Thyroid gland (tissue), 4 donors: ENCODE measurements at places on chromosomes 5 and 9. TPM values are rescaled to one million over a fixed set of nuclear protein-coding genes. Genes with fewer than 3 reads are reported as not detected.

DNA sequence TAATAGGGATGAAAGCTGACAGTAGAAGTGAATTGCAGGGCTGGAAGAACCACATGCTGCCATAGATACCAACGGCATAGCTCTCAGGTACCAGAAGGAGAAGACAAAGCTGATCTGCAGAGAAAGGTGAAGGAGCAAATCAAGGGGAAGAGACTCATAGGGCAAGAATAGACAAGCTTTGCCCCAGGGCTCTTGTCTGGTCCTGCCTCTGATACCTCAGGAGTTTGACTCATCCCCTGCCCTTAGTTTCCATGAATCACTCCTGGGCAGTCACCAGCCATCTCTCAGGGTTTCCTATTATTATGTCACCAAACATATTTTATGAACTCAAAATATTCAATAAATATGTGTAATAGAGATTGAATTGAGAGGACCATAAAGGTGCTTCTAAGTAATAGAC, 800.9 kb downstream of the DNAH5 start:
- no peak overlapping the region for H3K27ac ChIP-seq
- no peak for DNase-seq
- no peaks in the 10 kb centered on the region for H3K4me1 ChIP-seq
- no peak overlapping the region for H3K4me3 ChIP-seq

- no peak for DNase-seq
- no peaks in the 10 kb centered on the region for H3K4me1 ChIP-seq
- H3K27ac ChIP-seq: no peak overlapping the region
- no peaks in the 10 kb centered on the region for H3K36me3 ChIP-seq
Measured at GRCh38 chr5:116578676-116579075, 4.1 kb upstream of the SEMA6A start.

- peak overlapping the region; percentile 28 for H3K27ac ChIP-seq
- H3K4me1 ChIP-seq: peaks cover 17% of the 10 kb centered on the region
- no peak for DNase-seq
- H3K27me3 ChIP-seq: no peaks in the 10 kb centered on the region
- H3K4me3 ChIP-seq: no peak overlapping the region
Measured at GRCh38 chr9:77952635-77953328, 78.8 kb downstream of the GNAQ start.

Gene CCNI2
- total RNA-seq: 0.67 TPM

DNA sequence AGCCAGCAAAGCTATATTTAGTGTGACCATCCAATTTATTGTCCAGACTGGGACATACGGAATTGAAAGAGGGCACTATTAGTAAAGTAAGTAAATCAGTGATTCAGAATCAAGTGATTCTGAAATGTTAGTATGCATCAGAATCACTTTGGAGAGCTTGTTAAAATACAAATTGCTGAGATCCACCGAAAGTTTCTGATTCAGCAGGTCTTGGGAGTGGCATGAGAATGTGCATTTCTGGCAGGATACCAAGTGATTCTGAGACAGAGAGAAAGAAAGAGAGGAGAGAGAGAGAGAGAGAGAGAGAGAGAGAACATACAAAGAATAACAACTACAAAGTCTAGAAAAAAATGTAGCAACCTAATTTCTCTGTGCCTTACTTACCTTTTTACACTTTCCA, 65.4 kb upstream of the ASTN2 start:
- H3K27me3 ChIP-seq: no peaks in the 10 kb centered on the region
- H3K27ac ChIP-seq: no peak overlapping the region
- H3K4me1 ChIP-seq: no peaks in the 10 kb centered on the region
- no peak for DNase-seq
- H3K36me3 ChIP-seq: no peaks in the 10 kb centered on the region

- H3K4me3 ChIP-seq: no peak overlapping the region
- H3K36me3 ChIP-seq: peaks cover 51% of the 10 kb centered on the region
- no peaks in the 10 kb centered on the region for H3K27me3 ChIP-seq
Measured at GRCh38 chr5:72885824-72886223, 69.4 kb downstream of the TNPO1 start.

- no peaks in the 10 kb centered on the region for H3K36me3 ChIP-seq
- peaks cover 3% of the 10 kb centered on the region for H3K4me1 ChIP-seq
- H3K27ac ChIP-seq: no peak overlapping the region
- no peak for DNase-seq
- peak overlapping the region; percentile 5 for H3K4me3 ChIP-seq
Measured at GRCh38 chr9:96449523-96449844, 485 bp upstream of the HABP4 start.

Gene ZNF454
- total RNA-seq: 4.2 TPM

GRCh38 chr9:35156781-35157180, 5.0 kb upstream of the UNC13B start:
- no peaks in the 10 kb centered on the region for H3K36me3 ChIP-seq
- no peak for DNase-seq
- no peak overlapping the region for H3K27ac ChIP-seq
- H3K4me1 ChIP-seq: no peaks in the 10 kb centered on the region
- no peak overlapping the region for H3K4me3 ChIP-seq
- no peaks in the 10 kb centered on the region for H3K27me3 ChIP-seq

GRCh38 chr9:122904823-122905710, at the start of gene RC3H2:
RC3H2 (minus strand) TSS chr9:122905359; CDS start chr9:122897509, 7,850 bp downstream.
- H3K4me3 ChIP-seq: peak within 1 kb of the TSS; percentile 100
- H3K36me3 ChIP-seq: no peaks in the 10 kb centered on the region
- H3K27me3 ChIP-seq: no peaks in the 10 kb centered on the region
- peaks cover 16% of the 10 kb centered on the region for H3K4me1 ChIP-seq

Gene LCN9
- not detected for total RNA-seq

Gene CCDC192
- total RNA-seq: not detected

Gene WNK2
- 8.5 TPM for total RNA-seq

DNA sequence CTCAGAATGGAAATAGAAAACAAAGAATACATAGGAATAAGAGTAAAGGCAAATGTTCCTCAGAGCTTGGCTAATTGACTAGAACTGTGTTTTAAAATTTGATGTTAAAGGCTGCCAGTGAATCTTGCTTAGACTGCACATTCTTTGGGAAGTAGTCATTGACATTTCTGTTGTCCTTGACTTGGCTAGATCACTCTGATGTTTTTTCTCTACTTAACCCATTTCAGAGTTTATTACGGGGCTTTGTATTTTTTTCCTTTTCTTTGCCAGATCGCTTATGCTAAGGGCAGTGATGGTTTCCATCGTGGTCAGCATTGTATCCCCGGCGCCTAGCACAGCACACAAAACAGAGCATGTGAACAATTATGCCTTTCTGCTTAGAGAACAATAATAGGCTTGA, 1126.7 kb upstream of the CDH9 start:
- no peak for DNase-seq
- no peak overlapping the region for H3K4me3 ChIP-seq
- no peaks in the 10 kb centered on the region for H3K36me3 ChIP-seq
- peaks cover 5% of the 10 kb centered on the region for H3K4me1 ChIP-seq

DNA sequence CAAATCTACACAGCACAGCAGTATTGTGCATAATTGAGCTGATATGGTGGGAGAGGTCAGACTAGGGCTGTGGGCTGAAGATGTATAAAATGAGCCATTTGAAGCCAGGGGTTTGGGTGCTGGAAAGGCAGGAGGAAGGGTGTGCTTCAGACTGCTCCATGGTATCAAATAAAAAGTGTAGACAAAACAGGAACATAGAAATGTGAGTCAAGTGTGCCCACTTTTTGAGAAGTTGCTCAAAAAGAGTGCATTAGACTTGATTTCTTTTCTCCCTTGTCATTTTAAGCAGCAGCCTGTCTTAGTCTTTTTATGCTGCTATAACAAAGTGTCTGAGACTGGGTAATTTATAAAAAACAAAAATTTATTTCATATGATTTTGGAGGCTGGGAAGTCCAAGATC, 55.8 kb upstream of the ZFAND5 start:
- no peak overlapping the region for H3K4me3 ChIP-seq
- no peaks in the 10 kb centered on the region for H3K36me3 ChIP-seq
- H3K27me3 ChIP-seq: no peaks in the 10 kb centered on the region
- no peak for DNase-seq
- no peak overlapping the region for H3K27ac ChIP-seq
- no peaks in the 10 kb centered on the region for H3K4me1 ChIP-seq

Gene CCL27
- total RNA-seq: not detected

Gene ETF1
- 79.4 TPM for total RNA-seq

Gene DRD1
- total RNA-seq: not detected

GRCh38 chr9:107214915-107215314, 68.2 kb upstream of the RAD23B start:
- H3K27ac ChIP-seq: peak overlapping the region; percentile 72
- peaks cover 28% of the 10 kb centered on the region for H3K4me1 ChIP-seq
- no peaks in the 10 kb centered on the region for H3K36me3 ChIP-seq

Gene DDX4
- total RNA-seq: not detected
